ENCODE measurements at places on chromosomes 2 and 18.

GRCh38 chr2:11738589-11739436 lies 7.6 kb upstream of the LPIN1 start:
- no peak for DNase-seq

DNA sequence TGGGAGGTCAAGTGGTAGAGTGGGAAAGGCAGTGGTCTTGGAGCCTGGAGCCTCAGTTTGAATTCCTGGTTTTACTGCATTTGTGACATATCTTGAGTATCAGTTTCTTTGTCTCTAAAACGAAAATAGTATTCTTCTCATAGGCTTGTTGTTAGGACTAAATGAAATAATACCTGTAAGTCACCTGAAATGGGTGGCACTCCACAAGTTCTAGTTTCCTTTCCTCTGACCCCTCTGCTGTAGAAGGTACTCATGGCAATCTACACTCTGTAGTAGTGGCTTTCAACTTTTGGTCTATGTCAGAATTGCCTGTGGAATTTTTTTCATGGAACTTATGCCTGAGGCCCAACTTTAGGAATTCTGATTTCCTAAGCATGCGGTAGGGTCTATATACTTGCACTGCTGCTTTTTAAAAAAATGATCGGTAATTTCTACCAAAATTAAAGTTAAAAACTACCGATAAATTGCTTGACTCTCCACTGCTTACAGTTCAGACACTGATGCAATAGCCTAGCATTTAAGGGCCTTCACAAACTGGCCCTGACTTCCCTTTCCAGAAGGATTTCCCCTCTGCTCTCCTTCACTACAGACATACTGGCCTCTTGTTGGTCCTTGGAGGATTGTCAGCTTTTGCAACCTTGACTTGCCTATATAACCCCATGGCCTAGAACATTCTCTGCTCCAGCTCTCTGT lies 47.2 kb downstream of the PLEK start:
- no peak for DNase-seq

GRCh38 chr18:74140582-74140981 lies 7.1 kb downstream of the FBXO15 start:
- no peak for DNase-seq

DNA sequence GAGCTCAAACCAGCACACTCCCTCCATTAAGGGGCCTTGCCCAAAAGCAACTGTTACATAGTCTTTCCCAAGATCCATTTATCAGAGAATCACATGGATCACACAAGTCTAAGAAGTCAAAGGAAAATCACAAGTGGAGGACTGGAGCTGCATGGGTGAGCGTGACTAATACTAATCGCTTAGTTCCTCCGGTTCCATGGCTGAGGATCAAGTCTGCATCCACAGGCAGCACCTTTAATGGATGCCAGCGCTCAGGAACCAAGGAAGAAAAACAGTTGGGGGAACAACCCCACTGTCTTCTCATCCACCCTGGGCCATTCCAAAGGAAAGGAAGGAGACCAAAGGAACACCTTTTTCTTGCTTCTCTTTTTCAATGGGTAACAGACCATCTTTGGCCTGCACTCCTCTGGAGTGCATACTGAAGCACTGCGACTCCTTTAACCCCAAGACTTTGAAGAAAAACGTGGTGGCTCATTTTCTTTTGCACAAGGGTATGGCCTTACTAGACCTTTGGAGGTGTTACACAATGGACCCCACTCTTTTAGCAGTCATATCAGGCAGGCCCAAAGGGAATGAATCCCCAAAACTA lies 9.2 kb upstream of the WDR33 start:
- no peak for DNase-seq

GRCh38 chr2:129192117-129192516 lies 787.3 kb upstream of the RAB6C start:
- no peak for DNase-seq

DNA sequence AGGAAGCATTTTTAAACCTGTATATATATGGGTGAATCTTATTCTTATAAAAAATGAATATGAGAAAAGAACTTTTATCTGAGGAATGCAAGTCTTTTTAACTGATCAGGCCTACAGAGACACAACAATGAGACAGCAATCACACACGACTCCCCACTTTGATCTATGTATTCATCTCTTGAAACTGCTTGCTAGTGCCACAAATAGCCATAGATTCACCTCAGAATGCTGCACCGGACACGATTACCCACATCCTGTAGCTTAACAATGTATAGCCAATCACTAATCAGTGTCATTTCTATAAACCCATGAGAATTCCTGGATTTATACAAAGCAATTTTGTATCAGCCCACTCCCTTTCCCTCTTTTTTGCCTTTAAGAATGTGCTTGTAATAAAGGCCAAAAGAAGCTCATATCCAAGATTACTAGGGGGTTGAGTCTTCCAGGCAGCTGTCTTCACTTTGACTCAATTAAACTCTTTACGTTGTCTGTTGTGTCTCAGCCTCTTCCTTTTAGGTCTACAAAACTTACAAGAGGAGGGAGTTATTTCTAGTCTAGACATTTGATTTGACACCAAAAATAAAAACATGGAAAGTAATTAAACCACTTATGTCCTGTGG lies 94.9 kb downstream of the MBD2 start:
- DNase-seq, result no peak

DNA sequence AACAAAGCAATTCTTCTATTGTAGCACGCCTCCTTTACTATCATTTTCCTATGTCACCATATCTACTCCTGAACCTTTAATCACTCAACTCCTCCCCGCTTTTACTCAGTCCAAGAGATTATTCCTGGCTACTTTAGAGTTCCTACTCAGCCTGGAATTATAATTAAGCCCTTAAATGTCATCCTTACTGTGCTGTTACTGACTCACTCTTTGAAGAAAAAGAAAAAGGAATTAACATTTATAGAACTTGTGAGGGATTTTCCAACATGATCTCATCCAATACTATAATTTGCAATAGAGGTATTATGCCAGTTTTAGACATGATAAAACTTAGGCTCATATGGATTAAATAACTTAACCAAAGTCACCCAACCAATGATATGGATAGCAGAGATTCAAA lies 61.7 kb downstream of the CCDC88A start:
- DNase-seq, result no peak

- no peak for DNase-seq
These were observed 70.4 kb downstream of the APLF start for GRCh38 chr2:68537809-68538208.

- no peak for DNase-seq
These were observed 127.0 kb downstream of the FAM168B start for GRCh38 chr2:130966149-130966774.

DNA sequence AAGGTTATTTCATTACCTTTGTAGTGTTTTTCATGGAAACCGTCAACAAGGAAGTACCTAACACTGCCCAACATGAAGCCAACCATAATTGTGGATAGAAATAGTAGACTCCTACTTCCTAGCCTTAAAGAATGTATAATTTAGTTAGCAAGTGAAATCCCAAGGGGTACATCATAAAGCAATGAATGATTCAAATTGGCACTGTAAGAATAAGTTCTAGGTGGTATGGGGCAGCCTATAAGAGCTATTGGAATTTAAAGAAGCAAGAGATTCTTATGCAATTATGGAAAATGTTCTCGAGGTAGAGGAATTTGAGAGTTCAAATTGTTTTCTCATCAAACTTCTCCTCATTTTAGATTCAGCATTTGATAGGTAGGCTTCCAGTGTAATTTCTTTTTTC lies 157.9 kb downstream of the FMNL2 start:
- DNase-seq, result no peak

- DNase-seq, result no peak
These were observed 1.1 kb downstream of the NAT8 start for GRCh38 chr2:73640946-73641766.

DNA sequence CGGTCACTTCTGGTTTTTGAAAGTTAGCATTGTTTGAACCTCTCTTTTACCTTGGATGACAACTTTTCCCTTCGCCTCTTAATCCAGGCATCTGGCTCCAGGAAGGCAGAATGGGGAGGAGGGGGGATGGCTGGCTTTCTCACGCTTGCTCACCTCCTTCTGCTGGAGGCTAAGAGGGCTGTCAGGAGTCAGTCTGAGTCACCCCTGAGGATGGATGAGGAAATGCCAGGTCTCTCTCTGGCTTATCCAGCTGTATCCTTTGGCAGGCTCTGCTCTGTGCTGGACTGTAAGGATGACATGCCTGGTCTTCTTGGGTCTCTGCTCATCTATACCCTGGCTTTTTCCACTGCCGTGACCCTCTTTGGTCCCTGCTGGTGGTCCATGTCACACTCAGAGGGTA lies 142.9 kb upstream of the GYPC start:
- no peak for DNase-seq

- DNase-seq, result no peak
These were observed at the start of gene TSPYL6 for GRCh38 chr2:54256091-54256694. TSS of gene TSPYL6 (minus strand) at chr2:54256229. CDS start at chr2:54256151, 78 bp downstream.

GRCh38 chr2:201837391-201837790 lies 31.1 kb downstream of the CDK15 start:
- no peak for DNase-seq

Measured in NCI-H446 treated with DMSO at 0.1 percent for 48 hours (cell line).